Spleen (tissue), 13 donors: ENCODE measurements at places on chromosomes 3 and 15. TPM values are rescaled to one million over a fixed set of nuclear protein-coding genes. Genes with fewer than 3 reads are reported as not detected.

- DNase-seq: no peak
- H3K36me3 ChIP-seq: no peaks in the 10 kb centered on the region
- H3K4me1 ChIP-seq: no peaks in the 10 kb centered on the region
- H3K4me3 ChIP-seq: no peak overlapping the region
- H3K27ac ChIP-seq: no peak overlapping the region
Observed at GRCh38 chr15:57861815-57862586, 155.5 kb downstream of the POLR2M start.

DNA sequence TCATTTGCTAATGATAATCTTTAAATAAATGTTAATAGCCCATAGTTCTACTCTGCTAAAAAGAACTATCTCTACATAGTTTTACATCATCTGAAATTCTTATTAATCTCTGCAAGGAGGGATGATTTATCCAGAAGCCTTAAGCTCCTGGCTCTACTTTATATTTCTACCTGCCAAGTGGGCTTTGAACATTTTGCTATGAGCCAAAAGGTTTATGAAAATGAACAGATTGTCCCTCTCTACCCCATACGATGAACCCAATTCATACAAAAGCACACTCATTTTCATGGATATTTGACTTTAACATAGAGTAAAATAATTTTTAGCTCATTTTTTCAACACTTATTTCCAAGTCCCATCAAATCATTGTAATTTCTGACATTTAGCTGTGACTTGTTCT, 611.0 kb downstream of the NSUN3 start:
- no peak overlapping the region for H3K27ac ChIP-seq
- no peak for DNase-seq
- H3K4me3 ChIP-seq: no peak overlapping the region
- no peaks in the 10 kb centered on the region for H3K27me3 ChIP-seq
- H3K36me3 ChIP-seq: no peaks in the 10 kb centered on the region

CD276 gene
- total RNA-seq: 95.6 TPM

DNA sequence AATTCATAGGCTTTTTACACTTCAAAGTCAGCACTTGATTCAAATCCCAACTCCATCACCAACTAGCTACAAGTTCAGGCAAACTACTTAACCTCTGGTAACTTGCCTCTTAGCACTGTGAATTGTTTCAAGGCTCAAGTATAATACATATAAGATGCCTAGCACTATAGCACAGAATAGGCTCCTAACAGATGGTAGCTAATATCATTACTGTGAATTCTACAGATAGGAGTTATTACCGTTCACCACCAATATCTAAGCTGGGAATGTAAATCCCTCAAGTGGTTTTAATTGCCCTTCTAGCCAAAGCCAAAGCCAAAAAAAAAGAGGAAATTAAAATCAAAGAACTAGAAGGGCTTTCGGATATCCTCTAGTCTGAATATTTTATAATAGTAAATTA, 15.4 kb downstream of the DLG1 start:
- no peak overlapping the region for H3K4me3 ChIP-seq
- H3K27me3 ChIP-seq: no peaks in the 10 kb centered on the region
- no peak for DNase-seq
- no peak overlapping the region for H3K27ac ChIP-seq
- peaks cover 80% of the 10 kb centered on the region for H3K36me3 ChIP-seq

- no peaks in the 10 kb centered on the region for H3K36me3 ChIP-seq
- DNase-seq: no peak
- H3K4me3 ChIP-seq: no peak overlapping the region
- no peaks in the 10 kb centered on the region for H3K4me1 ChIP-seq
- H3K27ac ChIP-seq: no peak overlapping the region
- H3K27me3 ChIP-seq: no peaks in the 10 kb centered on the region
Observed at GRCh38 chr3:156366559-156366958, 188.4 kb downstream of the SSR3 start.

GRCh38 chr3:47841786-47842349, 38.9 kb downstream of the DHX30 start:
- peaks cover 89% of the 10 kb centered on the region for H3K36me3 ChIP-seq
- H3K27me3 ChIP-seq: no peaks in the 10 kb centered on the region
- H3K4me3 ChIP-seq: no peak overlapping the region

GRCh38 chr15:64267331-64267973, 88.5 kb downstream of the CSNK1G1 start:
- no peak overlapping the region for H3K4me3 ChIP-seq
- H3K4me1 ChIP-seq: peaks cover 19% of the 10 kb centered on the region
- H3K27me3 ChIP-seq: no peaks in the 10 kb centered on the region
- DNase-seq: no peak

DNA sequence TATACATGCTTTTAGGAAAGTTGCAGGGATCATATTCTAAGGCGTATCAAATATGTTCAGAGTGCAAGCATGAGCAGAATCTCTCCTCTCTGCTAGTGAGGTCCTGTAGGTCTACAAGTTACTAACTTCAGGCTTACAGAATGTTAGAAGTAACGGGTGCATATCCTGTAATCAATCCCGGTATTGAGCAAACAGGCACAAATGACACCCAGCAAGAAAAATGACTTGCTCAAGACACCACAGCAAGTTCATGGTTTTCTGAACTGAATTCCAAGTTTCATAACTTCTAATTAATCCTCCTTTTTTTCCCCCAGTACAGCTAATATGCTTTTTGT, 353.9 kb upstream of the TPRG1 start:
- no peaks in the 10 kb centered on the region for H3K27me3 ChIP-seq
- H3K4me1 ChIP-seq: no peaks in the 10 kb centered on the region
- DNase-seq: no peak
- no peaks in the 10 kb centered on the region for H3K36me3 ChIP-seq
- no peak overlapping the region for H3K4me3 ChIP-seq

GRCh38 chr3:111733856-111734255, 125.2 kb upstream of the PHLDB2 start:
- no peak for DNase-seq
- H3K4me1 ChIP-seq: peaks cover 20% of the 10 kb centered on the region
- H3K27me3 ChIP-seq: no peaks in the 10 kb centered on the region
- H3K27ac ChIP-seq: no peak overlapping the region

DNA sequence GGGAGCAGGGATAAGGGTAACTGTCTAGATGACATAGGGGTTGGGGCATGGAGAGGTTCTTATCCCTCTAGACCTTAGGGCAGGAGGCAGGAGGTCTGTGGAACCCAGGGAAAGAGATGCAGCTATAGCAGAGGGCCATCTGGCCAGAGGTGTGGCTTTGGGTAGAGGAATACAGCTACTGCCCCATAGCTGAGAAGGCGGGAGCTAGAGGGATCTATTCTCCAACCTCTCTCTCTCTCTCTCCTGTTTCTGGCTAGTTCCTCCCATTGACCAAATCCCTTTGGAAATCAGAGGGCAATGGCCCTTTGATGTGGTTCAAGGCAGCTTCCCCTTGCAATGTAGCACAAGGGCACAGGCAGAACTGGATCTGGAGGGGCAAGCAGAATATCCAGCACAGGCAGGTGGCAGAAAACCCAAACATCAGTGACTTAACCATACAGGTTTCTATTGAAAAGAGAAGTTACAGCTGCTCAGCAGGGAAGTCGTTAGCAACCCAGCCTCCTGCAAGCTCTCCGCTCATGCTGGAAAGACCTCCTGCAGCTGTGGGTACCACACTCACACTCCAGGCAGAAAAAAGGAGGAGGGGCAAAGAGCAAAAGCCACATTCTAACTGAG, 22.3 kb upstream of the LMOD3 start:
- no peaks in the 10 kb centered on the region for H3K27me3 ChIP-seq
- H3K4me1 ChIP-seq: no peaks in the 10 kb centered on the region
- H3K27ac ChIP-seq: no peak overlapping the region
- DNase-seq: no peak
